ENCODE measurements at places on chromosomes 6 and 20.

- ATAC-seq, result peak; percentile 64
Measured at GRCh38 chr20:40284611-40285010, 404.4 kb downstream of the MAFB start.

GRCh38 chr20:57194154-57194553 is 72.3 kb downstream of the BMP7 start:
- no peak for ATAC-seq

DNA sequence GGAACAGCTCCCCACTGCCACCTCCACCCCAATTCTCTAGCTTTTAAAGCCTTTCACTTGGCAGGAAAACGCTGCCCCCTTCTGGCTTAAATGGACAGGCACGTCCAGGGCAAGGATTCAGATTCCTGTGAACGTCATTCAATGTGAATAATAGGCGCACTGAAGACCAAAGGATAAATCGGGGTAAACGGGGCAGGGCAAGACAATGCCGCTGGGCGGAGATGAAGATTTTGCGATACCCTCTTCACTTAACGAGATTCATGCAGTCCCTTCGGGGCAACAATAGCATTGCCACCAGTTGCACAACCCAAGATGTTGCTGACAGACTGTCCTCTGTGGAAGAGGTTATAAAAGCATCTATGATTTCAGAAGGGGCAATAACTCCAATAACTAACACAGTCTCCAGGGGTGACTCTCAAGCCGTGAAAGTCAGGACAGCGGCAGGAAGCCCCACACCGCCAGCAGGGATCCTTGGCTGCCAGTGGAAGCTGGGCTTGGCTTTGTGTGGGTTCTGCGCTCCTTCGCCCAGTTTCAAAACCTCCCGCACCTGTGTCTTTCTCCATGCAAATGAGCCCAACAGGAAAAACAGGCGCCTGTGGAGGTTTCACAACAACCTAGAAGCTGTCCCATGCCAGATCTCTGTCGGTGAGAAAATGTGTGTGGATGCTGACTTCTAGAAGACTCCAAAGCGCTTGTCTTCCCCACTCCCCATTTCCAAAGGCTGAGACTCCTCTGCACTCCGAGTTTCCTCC is 291.8 kb downstream of the BMP7 start:
- peak; percentile 84 for ATAC-seq

DNA sequence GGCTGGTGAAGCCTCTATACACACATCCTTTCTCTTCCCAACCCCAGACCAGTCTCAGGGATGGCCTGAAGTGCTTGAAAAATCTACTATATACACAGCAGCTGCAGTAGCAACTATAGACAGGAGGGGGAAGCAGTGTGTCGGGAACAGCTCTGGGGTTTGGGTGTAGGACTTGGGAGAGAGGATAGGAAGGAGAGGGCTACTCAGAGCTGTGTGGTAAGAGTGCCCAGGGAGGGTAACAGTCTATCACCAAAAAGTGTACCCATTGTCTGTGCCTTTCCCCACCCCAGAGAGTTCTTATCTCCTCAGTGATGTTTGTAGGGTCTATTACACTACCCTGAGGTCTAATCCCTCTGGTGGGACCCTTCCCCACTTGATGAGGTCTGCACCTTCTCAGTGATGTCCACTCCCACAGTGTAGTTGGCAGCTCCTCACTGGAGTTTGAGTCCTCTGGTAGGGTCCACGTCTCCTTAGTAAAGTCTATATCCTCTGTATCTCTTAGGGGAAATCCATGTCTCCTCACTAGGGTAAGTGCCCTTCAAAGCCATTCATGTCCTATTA is 1.5 kb upstream of the GGT7 start:
- peak; percentile 51 for ATAC-seq

- ATAC-seq, result no peak
Measured at GRCh38 chr20:59253325-59253724, 47.1 kb upstream of the EDN3 start.

GRCh38 chr6:624979-625378 is 31.9 kb downstream of the HUS1B start:
- no peak for ATAC-seq

GRCh38 chr6:170132561-170132991 is 158.3 kb downstream of the DLL1 start:
- ATAC-seq, result no peak

DNA sequence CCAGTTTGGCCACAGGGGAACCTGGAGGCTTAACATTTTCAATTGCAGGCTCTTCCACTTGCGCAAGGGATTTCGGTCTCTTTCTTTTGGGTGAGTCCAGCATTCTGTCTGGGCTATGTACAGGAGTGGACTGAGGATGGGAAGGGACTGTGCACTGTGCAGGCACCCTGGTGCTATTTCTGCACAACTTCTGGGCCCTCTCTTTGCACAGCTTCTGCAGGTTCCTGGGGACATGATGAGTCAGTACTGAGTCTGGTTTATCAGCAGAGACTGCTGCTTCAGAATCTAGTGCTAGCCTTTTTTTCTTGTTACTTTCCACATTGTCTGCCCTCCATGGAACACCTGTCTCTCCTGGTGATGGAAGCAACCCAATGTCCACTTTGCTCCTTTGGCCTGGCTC is 78.5 kb upstream of the ASF1A start:
- ATAC-seq, result no peak

DNA sequence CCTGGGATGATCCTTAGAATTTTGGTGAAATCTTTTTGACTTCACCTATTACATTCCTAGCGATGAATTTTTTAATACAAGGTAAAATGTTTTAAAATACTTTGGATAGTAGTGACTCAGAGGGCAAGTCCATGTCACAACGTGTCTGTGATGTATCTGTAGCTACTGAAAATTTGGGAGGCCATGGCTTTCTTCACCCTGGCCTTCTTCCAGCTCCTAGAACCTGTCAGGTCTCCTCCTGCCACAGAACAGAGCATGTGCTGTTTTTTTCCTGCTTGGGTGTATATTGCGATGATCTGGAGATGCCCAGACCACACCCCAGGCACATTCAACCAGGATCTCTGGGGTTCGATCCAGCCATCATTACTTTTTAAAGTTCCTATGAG is 194.4 kb downstream of the BTBD3 start:
- peak; percentile 88 for ATAC-seq

- no peak for ATAC-seq
Measured at GRCh38 chr20:49171909-49172308, 16.2 kb downstream of the STAU1 start.

- no peak for ATAC-seq
Measured at GRCh38 chr6:99609905-99610489, 3.4 kb downstream of the PRDM13 start.

DNA sequence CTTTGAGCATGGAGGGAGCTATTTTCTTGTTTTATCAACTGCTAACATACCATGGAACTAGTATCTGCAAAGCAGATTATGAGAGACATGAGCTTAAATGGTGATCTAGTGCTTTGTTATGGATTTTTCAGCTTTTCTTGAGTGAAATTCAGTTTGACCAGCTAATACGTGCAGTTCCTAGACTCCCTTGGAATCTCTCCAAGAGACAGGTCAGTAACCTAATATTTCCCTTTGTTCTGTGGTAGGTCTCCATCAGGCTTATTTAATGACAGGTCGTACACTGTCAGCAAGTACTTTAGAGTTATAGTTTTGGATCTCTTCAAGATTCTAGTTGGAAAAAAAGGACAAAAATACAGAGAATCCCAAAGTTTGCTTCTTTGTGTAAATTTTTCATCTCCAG is 43.9 kb downstream of the HDAC2 start:
- no peak for ATAC-seq

DNA sequence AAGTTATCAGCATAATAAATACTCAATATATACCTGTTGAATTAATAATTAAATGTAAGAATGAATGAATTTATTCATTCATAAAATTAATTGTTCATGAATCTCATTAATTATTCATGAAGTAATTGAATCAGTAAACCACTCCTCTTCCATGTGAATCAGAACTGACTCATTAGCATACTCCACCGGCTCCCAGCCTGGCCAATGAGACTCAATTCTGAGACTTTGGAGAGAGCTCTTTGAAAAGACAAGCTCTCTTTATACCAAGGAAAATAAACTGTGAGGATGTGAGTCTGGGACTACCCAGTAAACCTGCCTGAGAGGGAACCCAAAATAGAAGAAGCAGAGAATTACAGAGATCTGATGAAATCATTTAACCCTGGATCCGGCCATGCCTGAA is 8.4 kb upstream of the SLC2A10 start:
- no peak for ATAC-seq

- ATAC-seq, result no peak
Measured at GRCh38 chr6:110063594-110064263, 85.6 kb downstream of the GPR6 start.

- no peak for ATAC-seq
Measured at GRCh38 chr6:3919130-3919628, 70.0 kb downstream of the FAM50B start.

- ATAC-seq, result no peak
Measured at GRCh38 chr6:100209323-100210136, 215.5 kb upstream of the MCHR2 start.

DNA sequence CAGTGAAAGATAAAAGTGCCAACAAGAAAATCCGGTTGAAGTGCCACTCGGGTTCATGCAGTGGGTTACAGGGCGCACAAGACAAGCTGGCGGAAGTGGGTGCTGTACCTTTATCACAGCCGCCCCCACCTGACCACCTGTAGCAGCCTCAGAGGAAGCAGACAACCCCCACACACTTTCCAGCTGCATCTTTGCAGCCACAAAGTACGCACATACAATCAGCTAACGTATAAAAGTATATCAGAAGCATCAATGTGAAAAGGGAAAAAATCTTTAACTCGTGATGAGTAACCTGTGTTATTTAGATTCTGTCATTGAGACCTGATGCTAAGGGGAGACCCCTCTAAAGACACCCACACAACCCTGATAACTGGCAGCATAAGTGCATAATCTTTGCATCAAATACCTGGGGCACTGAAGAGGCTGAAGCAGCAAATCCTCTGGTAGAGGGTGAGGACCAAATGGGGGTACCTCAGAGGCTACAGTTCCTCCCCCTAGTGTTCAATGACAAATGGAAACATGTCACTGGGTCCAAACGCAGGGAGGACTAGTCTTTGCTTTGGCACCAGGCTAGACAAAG is 22.1 kb downstream of the BACH2 start:
- ATAC-seq, result peak; percentile 69

- ATAC-seq, result peak; percentile 19
Measured at GRCh38 chr20:48722737-48723191, 105.0 kb downstream of the PREX1 start.

DNA sequence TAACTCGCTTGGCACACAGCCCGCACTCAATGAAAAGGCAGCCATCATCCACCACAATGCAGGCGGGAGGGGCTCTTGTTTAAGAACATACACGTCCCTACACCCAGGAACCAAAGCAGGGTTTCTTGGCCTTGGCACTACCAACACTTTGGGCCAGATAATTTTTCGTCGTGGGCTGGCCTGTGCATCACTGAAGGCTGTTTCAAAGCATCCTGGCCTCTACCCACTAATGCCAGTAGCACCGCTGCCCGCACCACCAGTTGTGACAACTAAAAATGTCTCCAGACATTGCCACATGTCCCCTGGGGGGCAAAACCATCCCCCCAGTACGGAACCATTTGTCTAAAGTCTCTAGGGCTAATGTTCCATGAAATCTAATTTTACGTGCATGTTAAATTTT is 13.0 kb downstream of the UQCC2 start:
- no peak for ATAC-seq
